ENCODE measurements at places on chromosomes 5 and 9. TPM values are rescaled to one million over a fixed set of nuclear protein-coding genes. Genes with fewer than 3 reads are reported as not detected.

Gene ANKH
- 36.0 TPM for polyA plus RNA-seq

Gene ACOT12
- 0.40 TPM for polyA plus RNA-seq

- H3K27ac ChIP-seq: no peak overlapping the region
- no peaks in the 10 kb centered on the region for H3K27me3 ChIP-seq
- H3K4me3 ChIP-seq: no peak overlapping the region
- H3K36me3 ChIP-seq: peaks cover 63% of the 10 kb centered on the region
- no peaks in the 10 kb centered on the region for H3K4me1 ChIP-seq
Measured at GRCh38 chr9:127809540-127810377, 7.1 kb downstream of the FPGS start.

Gene WDR36
- polyA plus RNA-seq: 3.5 TPM

Gene HAND1
- not detected for polyA plus RNA-seq

Gene BNC2
- 0.28 TPM for polyA plus RNA-seq

GRCh38 chr9:99606957-99607356 is 214.7 kb upstream of the NR4A3 start:
- no peaks in the 10 kb centered on the region for H3K27me3 ChIP-seq
- H3K36me3 ChIP-seq: no peaks in the 10 kb centered on the region
- no peak overlapping the region for H3K27ac ChIP-seq
- H3K4me1 ChIP-seq: no peaks in the 10 kb centered on the region

DNA sequence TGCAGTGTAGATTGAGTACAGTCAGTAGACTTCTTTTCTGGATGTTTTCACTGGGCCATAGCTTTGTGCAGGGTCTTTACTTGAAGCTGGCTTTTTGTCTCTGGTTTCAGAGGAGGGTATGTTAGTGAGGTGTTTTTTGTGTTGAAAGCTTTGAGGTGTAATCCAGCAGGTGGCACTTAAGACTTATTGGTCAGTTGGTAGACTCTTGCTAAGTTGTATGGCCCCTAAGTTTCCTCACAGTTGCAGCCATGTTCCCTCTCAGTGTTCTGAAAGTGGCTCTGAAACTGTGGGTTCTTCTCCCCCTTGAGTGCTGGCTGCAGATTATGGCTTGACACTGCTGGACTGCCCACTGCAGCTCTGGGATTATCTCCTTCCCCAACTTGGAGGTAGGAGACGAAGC is 55.7 kb upstream of the SLC44A1 start:
- no peaks in the 10 kb centered on the region for H3K27me3 ChIP-seq
- no peaks in the 10 kb centered on the region for H3K36me3 ChIP-seq
- H3K4me1 ChIP-seq: no peaks in the 10 kb centered on the region
- H3K27ac ChIP-seq: no peak overlapping the region

Gene PDLIM4
- polyA plus RNA-seq: 10.7 TPM

DNA sequence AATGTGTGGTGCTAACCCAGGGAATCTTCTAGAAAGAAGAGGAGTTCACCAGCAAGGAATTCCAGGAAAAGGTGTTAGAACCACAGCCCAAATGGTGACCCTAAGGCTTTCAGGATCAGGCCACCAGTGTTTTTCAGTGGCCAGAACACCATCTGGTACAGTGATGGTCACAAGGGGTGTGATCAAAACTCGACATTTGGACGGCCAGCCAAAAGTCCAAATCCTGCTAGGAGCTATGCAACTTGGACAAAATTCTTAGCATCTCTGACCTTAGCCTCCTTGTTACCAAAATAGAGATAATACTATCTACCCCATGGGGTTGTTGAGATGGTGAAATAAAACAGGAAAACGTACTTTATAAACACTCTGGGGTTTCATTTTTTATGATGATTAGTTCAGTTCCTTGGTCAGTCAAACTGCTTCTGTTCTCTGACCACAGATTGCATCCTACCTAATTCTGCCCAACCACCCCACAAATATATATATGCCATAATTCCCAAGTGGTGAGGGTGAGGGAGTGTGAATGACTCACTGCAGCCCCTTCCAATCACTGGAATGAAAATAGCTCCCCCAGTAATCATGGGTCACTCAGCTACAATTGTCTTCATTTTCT is 210.3 kb downstream of the CDK5RAP2 start:
- H3K36me3 ChIP-seq: no peaks in the 10 kb centered on the region
- no peak for DNase-seq

Gene GABRA1
- 0.45 TPM for polyA plus RNA-seq

DNA sequence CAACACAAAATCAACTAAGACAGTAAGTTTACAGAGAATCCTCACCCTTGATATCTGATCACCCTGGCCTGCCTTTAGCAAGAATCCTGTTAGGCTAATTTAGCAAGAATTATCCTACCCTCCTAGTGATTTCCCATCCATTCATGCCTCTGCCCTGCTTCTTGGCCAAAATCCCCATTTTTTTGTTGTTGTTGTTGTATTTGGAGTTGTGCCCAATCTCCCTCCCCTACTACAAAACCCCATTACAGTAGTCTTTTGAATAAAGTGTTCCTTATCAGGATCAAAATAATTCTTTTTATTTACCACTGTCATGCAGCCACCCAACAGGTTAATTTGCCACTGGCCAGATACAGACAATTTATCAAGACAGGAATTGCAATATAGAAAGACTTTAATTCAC is 58.5 kb upstream of the CLINT1 start:
- no peaks in the 10 kb centered on the region for H3K27me3 ChIP-seq
- no peaks in the 10 kb centered on the region for H3K36me3 ChIP-seq
- H3K4me1 ChIP-seq: peaks cover 19% of the 10 kb centered on the region
- no peak for DNase-seq

DNA sequence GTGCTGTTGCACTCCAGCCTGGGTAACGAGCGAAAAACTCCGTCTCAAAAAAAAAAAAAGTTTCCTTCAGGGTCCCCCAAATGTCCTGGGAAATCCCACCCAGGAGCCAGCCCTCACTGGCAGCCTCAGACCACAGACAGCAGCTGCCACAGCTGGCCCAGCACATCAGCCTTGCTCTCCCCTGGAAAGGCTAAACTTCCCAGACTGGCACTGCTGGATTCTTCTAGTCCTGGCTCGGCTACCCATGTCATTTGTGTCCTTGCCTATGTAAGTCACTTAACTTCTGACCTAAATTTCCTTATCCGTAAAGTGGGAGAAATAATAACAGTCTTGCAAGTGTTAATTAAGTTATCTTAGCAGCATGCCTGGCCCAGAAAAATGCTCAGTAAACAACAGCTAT is 8.6 kb upstream of the PRRC2B start:
- H3K36me3 ChIP-seq: no peaks in the 10 kb centered on the region
- no peak overlapping the region for H3K27ac ChIP-seq
- no peak overlapping the region for H3K4me3 ChIP-seq
- no peak for DNase-seq
- H3K27me3 ChIP-seq: no peaks in the 10 kb centered on the region

- no peak overlapping the region for H3K4me3 ChIP-seq
- H3K36me3 ChIP-seq: no peaks in the 10 kb centered on the region
Measured at GRCh38 chr5:31186672-31187267, 6.7 kb upstream of the CDH6 start.

GRCh38 chr5:144504929-144505577 is 334.4 kb downstream of the KCTD16 start:
- DNase-seq: no peak
- H3K36me3 ChIP-seq: no peaks in the 10 kb centered on the region
- no peaks in the 10 kb centered on the region for H3K27me3 ChIP-seq
- no peak overlapping the region for H3K27ac ChIP-seq
- no peaks in the 10 kb centered on the region for H3K4me1 ChIP-seq
- no peak overlapping the region for H3K4me3 ChIP-seq

GRCh38 chr5:41951224-41951623 is 26.1 kb downstream of the FBXO4 start:
- no peaks in the 10 kb centered on the region for H3K36me3 ChIP-seq
- H3K27me3 ChIP-seq: no peaks in the 10 kb centered on the region
- DNase-seq: no peak
- H3K4me1 ChIP-seq: no peaks in the 10 kb centered on the region
- H3K4me3 ChIP-seq: no peak overlapping the region

Gene NNT
- 6.1 TPM for polyA plus RNA-seq

DNA sequence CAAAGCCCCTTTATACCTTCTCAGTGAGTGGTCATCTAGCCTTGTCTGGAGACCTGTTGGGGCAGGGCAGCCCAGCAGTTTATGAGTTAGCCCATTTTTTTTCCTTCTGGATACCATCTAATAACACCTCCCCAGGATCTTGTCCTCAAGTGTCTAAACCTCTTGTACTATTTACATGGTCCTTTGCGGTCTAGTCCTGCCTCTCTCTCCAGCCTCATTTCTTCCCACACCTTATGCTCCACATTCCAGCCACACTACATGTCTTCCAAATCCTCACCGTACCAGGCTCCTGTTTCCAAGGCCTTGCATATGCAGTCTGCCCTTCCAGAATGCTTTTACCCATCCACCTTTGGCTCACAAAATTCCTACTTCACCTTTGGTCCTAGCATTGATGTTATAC is 77.2 kb downstream of the ADRB2 start:
- H3K36me3 ChIP-seq: no peaks in the 10 kb centered on the region
- H3K4me3 ChIP-seq: no peak overlapping the region
- DNase-seq: no peak
- H3K4me1 ChIP-seq: no peaks in the 10 kb centered on the region
- H3K27me3 ChIP-seq: no peaks in the 10 kb centered on the region
- H3K27ac ChIP-seq: no peak overlapping the region

GRCh38 chr5:126715765-126716164 is 61.2 kb upstream of the LMNB1 start:
- DNase-seq: no peak
- H3K4me3 ChIP-seq: no peak overlapping the region
- H3K27ac ChIP-seq: no peak overlapping the region
- H3K27me3 ChIP-seq: no peaks in the 10 kb centered on the region
- H3K4me1 ChIP-seq: no peaks in the 10 kb centered on the region

- no peaks in the 10 kb centered on the region for H3K27me3 ChIP-seq
- H3K4me1 ChIP-seq: peaks cover 6% of the 10 kb centered on the region
- H3K36me3 ChIP-seq: no peaks in the 10 kb centered on the region
- H3K4me3 ChIP-seq: no peak overlapping the region
- peak; percentile 59 for DNase-seq
- H3K27ac ChIP-seq: peak overlapping the region; percentile 4
Measured at GRCh38 chr9:136081113-136081825, 13.8 kb downstream of the NACC2 start.

GRCh38 chr5:117455236-117456233 is 880.9 kb upstream of the SEMA6A start:
- H3K4me3 ChIP-seq: peak overlapping the region; percentile 38
- DNase-seq: peak; percentile 50
- H3K27me3 ChIP-seq: no peaks in the 10 kb centered on the region
- no peaks in the 10 kb centered on the region for H3K4me1 ChIP-seq

Gene GPX3
- polyA plus RNA-seq: 298 TPM

Gene TRIM14
- 1.2 TPM for polyA plus RNA-seq

Gene SEMA6A
- polyA plus RNA-seq: 12.2 TPM

- no peaks in the 10 kb centered on the region for H3K36me3 ChIP-seq
- no peak overlapping the region for H3K4me3 ChIP-seq
- H3K27me3 ChIP-seq: no peaks in the 10 kb centered on the region
- no peak overlapping the region for H3K27ac ChIP-seq
- no peaks in the 10 kb centered on the region for H3K4me1 ChIP-seq
Measured at GRCh38 chr5:128402506-128402905, 135.5 kb downstream of the FBN2 start.

- H3K4me3 ChIP-seq: no peak overlapping the region
- no peaks in the 10 kb centered on the region for H3K4me1 ChIP-seq
Measured at GRCh38 chr5:82351297-82351696, 73.1 kb upstream of the RPS23 start.

GRCh38 chr5:119274767-119275130 is 81.1 kb upstream of the TNFAIP8 start:
- H3K36me3 ChIP-seq: no peaks in the 10 kb centered on the region
- H3K4me1 ChIP-seq: peaks cover 44% of the 10 kb centered on the region
- H3K4me3 ChIP-seq: no peak overlapping the region
- peak overlapping the region; percentile 92 for H3K27ac ChIP-seq

DNA sequence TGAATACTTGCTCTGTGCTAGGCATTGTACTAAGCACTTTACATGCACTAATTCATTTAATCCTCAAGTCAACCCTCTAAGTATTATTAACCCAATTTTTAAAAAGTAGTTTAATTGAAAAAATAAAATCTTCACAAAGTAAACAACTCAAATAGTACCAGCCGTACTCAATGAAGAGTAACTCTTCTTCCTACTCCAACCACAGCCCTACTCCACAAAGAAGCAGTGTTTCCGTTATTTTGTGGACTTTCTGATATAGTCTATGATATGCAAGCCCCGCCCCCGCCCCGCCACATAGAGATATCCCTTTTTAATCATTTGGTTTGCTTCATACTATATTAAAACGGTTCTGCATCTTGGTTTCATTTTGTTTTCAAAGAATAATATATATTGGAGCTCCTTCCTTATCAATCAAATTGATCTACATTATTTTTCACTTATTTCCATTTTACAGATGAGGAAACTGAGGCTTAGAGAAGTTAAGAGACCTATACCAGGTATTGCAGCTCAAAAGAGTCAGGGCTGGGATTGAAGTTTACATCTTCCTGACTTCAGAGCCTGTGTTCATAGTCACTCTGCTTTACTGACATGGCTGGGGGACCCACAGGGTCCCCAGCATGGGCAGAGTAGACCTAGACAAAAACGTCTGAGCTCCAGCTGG is 78.6 kb downstream of the PCDH1 start:
- no peaks in the 10 kb centered on the region for H3K36me3 ChIP-seq
- H3K4me1 ChIP-seq: no peaks in the 10 kb centered on the region
- H3K27ac ChIP-seq: no peak overlapping the region
- DNase-seq: no peak

Gene SET
- 42.9 TPM for polyA plus RNA-seq

GRCh38 chr9:95373069-95373681 is 55.7 kb upstream of the FANCC start:
- no peak overlapping the region for H3K27ac ChIP-seq
- no peaks in the 10 kb centered on the region for H3K4me1 ChIP-seq
- no peak for DNase-seq
- H3K27me3 ChIP-seq: no peaks in the 10 kb centered on the region

Gene CEL
- polyA plus RNA-seq: 4,565 TPM

DNA sequence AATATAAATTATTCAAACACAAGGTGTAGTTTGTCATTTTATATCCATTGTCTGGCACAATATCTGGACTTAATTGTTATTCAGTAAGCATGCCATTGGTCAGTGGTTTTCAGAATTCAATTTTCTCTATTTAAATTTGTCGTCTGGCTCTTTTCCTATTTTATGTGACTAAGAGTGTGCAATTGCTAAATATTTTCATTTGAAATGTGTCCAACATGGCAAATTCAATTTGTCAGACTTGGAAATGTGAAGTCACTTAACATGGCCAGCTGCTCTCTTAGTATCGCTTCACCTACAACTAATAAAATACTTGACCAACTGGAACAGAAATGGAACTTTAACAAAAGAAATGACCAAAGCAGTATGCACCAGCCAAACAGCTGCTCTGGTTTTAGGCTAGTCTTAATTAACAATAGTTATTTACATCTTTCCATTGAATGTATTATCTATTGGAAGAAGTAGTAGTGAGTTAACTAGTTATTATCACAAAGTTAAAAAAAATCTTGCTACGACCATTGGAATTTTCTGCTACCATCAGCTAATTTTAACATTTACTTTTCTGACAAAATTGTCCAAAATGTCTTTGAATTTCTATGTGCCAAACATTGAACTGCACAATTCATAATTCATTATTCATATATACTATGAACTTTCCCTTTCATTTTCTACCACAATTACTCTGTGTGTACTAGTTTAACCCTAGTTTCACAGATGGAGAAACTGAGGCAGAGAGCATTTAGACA is 720.7 kb upstream of the FAM174A start:
- DNase-seq: no peak
- no peak overlapping the region for H3K27ac ChIP-seq
- no peak overlapping the region for H3K4me3 ChIP-seq
- H3K27me3 ChIP-seq: no peaks in the 10 kb centered on the region
- H3K36me3 ChIP-seq: no peaks in the 10 kb centered on the region
- H3K4me1 ChIP-seq: no peaks in the 10 kb centered on the region

GRCh38 chr5:149694007-149694406 is 36.1 kb upstream of the PPARGC1B start:
- H3K36me3 ChIP-seq: no peaks in the 10 kb centered on the region
- DNase-seq: no peak
- H3K4me3 ChIP-seq: no peak overlapping the region
- H3K4me1 ChIP-seq: no peaks in the 10 kb centered on the region
- H3K27ac ChIP-seq: no peak overlapping the region
